ENCODE measurements at places on chromosomes 5 and 9.
A peak's percentile ranks its signal among the peaks of the same experiment; 100 is the strongest.

GRCh38 chr9:136615631-136616306 lies 46.9 kb upstream of the EGFL7 start:
- no peak for DNase-seq

DNA sequence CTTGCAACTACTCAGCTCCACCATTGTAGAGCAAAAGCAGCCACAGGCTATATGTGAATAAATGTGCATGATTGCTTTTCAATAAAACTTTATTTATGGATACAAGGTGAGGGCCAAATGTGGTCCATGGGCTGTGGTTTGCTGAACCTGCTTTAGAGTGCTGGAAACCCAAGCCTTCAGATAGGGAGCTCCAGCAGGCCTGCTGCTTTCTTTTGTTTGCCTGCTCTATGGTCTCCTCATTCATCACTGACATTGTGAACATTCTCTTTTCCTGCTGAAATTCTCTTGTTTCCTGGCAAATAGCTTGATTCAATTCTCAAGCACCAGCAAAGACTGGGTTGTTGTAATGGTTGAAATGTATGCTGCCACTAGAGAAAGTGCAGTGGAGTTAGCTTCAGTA lies 26.0 kb downstream of the EGFLAM start:
- DNase-seq, result no peak

DNA sequence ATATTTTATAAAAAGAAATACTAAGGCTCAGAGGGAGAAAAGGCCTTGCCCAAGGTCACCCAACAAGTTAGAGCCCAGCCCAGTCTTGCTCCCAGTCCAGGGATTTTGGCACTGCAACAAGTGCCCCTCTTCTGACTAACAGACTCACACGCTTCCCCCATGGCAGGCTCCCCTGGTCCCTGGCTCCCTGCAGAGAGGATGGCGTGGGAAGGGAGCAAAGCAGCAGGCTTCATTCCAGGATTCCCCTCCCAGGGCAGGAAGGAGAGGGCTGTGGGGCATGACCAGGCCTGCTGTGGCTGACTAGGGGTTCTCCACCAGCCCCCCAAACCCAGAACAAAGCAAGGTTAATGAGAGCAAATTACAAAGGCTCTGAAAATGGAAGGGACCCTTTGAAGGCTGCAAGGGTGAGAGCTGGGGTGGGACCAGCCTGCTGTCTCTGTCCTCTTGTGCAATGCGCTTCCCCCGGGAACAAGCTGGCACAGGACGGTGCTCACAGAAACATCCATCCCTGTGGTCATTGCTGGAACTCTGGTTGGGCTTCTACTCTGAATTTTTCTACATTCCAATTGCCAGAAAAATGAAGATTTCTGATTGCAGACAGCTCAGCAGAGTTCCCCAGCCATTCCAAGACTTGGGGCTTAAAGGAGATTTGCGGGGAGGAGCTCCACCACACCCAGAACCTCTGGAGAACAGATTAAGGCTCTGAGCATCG lies 37.1 kb upstream of the FAT2 start:
- no peak for DNase-seq

- DNase-seq, result peak; percentile 93
These were observed 207.2 kb downstream of the NFIB start for GRCh38 chr9:14106699-14107098.

DNA sequence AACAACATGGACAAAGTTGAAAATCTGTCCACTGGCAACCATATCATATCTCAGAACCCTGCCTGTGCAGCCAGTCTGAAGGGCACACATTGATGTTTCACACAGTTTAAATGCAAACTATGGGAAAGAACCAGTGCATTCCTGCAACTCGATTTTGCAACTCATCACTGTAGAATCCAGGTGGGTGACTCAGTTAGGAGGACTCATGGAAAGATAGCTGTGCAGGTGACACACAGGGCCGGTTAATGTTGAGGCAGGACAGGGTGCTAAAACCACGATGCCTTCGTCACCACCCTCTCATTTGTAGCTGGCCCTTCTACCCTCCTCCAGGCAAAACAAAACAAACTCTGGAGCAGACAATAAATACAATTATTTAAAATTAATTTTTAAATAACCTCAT lies 62.8 kb downstream of the TLE1 start:
- DNase-seq, result no peak
